ENCODE measurements at places on chromosomes 4 and X.

DNA sequence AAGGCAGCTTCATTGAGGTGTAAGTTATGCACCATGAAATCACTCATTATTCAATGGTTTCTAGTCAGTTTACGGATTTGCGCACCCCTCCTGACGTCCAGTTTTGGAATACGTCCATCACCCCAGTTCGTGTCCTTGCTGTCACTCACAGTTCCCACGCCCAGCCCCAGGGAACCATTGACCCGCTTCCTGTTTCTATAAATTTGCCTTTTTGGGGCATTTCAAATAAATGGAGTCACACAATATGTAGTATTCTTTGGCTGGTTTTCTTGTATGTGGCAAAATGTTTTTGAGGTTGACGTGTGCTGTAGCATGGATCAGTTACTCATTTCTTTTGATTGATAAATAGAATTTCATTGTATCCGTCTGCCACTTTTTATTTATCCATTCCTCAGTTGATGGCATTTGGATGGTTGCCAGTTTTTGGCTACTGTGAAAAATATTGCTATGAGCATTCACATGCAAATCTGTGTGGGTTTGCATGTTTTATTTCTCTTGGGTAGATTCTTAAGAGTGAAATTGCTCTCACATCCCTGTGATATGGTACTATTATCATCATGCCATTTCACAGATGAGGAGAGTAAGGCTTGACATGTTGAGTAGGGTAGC lies 18.4 kb upstream of the SORCS2 start:
- DNase-seq, result no peak

DNA sequence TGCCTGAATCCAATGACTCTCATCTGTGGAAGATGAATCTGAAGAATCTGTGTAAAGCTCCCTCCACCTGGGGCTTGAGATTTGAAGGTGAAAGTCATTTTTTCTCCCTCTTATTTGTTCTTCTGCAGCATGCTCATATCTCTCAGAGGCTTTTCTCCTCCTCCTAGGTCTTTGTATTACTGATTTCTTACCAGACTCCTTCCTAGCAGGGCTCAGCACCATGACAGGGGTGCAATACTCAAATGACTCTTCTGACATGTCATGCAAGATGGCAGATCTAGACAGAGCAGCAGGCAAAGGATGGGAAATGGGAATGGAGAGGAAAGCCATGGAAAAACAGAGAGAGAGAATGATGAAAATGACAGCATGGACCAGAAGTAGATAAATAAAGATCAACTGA lies 118.3 kb downstream of the TMA16 start:
- DNase-seq, result no peak

GRCh38 chr4:99894998-99895397 lies 771 bp upstream of the LAMTOR3 start:
- DNase-seq, result no peak

DNA sequence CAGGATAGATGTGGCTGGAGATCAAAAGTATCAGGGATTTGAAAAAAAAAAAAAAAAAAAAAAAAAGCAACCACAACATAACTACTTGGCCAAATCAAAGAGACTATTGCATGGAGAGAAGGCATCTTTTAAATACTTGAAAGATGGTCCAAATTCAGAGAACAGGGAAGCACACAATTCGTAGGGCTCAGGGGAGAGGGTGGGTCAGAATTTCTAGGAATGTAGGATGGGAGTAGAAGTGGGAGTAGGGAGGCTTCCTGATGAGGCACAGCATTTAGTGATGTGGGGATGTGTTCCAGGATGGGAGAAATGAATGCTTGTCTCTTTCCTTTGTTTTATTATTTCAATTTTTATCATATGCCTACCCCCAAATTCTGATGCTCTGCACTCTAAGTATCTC lies 36.3 kb downstream of the RTL3 start:
- no peak for DNase-seq

DNA sequence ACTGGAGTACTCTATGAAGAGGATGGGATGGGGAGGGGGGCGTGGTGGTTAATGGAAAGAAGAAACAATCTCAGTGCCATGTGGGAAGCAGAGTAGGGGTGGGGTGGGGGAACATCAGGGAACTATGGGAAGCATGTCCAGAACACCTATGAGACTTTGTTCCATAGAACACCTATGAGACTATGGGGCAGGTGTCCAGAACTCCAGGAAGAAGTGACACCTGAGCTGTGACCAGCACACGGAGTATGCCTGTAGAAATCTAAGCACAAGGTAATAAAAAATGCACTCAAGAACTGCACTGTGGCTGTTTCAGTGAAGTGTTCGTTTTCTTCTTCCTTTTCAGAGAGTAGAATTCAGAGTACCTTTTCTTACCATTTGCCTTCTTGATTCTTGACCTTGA lies 704.8 kb upstream of the TENM3 start:
- DNase-seq, result no peak

Measured in stimulated activated CD4-positive, alpha-beta T cell treated with anti-CD3 and anti-CD28 coated beads, Interleukin-2, amount 100 ng/mL, for 24 hours (primary cell).